ENCODE measurements at places on chromosomes 7 and 10. TPM values are rescaled to one million over a fixed set of nuclear protein-coding genes. Genes with fewer than 3 reads are reported as not detected.

- peaks cover 10% of the 10 kb centered on the region for H3K4me1 ChIP-seq
- H3K27ac ChIP-seq, result no peak overlapping the region
- H3K36me3 ChIP-seq, result peaks cover 2% of the 10 kb centered on the region
- no peaks in the 10 kb centered on the region for H3K27me3 ChIP-seq
- no peak for DNase-seq
- no peak overlapping the region for H3K4me3 ChIP-seq
Measured at GRCh38 chr7:115054478-115055065, 132.7 kb downstream of the MDFIC start.

DNA sequence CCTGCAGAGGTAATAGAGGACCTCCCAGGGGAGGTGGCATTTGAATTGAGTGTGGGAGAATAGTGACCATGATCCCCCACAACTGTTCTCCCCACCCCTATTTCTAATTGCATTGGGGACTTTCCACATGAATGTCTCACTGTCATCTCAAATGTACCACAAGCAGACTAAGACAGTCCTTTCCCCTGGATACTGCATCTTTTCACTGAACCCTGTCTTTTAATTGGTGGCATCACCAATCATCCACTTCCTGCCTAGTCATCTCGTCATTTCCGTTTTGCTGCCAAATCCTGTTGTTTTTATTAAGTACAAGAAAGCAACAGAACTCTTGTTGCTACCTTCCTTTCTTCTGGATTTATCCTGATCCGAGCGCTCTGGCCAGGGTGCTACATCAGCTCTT is 120.3 kb downstream of the NRP1 start:
- H3K4me3 ChIP-seq, result no peak overlapping the region
- H3K4me1 ChIP-seq, result peaks cover 13% of the 10 kb centered on the region
- peaks cover 27% of the 10 kb centered on the region for H3K36me3 ChIP-seq
- H3K27ac ChIP-seq, result no peak overlapping the region
- DNase-seq, result no peak

The INHBA gene
- 51.4 TPM for total RNA-seq

DNA sequence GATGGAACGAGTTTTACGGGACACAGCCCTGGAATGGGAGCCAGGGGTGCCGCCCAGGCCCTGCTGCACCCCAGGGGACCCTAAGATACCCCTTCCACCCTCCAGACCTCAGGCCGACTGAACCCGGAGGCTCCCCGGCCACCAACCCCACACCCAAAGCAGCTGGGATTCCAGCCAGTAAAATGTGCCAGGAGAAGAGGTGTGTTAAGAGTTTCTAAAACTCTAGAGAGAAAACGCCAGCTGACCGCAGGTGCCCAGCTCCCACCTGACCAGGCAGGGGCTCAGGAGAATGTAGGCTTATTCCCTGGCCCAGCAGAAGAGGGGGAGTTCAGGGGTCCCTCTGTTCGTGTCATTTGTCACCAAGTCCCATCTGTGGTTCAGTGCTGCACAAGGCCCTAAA is 17.5 kb downstream of the NUDT1 start:
- no peak overlapping the region for H3K27ac ChIP-seq
- H3K36me3 ChIP-seq, result peaks cover 24% of the 10 kb centered on the region
- H3K27me3 ChIP-seq, result no peaks in the 10 kb centered on the region
- DNase-seq, result no peak
- no peak overlapping the region for H3K4me3 ChIP-seq
- H3K4me1 ChIP-seq, result peaks cover 7% of the 10 kb centered on the region

DNA sequence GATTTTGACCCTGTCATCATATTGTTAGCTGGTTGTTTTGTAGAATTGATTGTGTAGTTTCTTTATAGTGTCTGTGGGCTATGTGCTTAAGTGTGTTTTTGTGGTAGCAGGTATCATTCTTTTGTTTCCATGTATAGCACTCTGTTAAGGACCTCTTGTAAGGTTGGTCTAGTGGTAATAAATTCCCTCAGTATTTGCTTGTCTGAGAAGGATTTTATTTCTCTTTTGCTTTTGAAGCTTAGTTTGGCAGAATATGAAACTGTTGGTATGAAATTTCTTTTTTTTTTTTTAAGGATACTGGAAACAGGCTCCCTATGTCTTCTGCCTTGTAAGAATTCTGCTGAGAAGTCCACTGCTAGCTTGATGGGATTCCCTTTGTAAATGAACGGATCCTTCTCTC is 1073.4 kb downstream of the LRMDA start:
- no peaks in the 10 kb centered on the region for H3K4me1 ChIP-seq
- H3K27me3 ChIP-seq, result no peaks in the 10 kb centered on the region
- H3K36me3 ChIP-seq, result peaks cover 22% of the 10 kb centered on the region
- H3K27ac ChIP-seq, result no peak overlapping the region
- H3K4me3 ChIP-seq, result no peak overlapping the region
- no peak for DNase-seq

Measured in mesothelial cell of epicardium (in vitro differentiated cells).